ENCODE measurements at places on chromosomes 7 and 10.

- no peak for DNase-seq
Observed at GRCh38 chr10:7071421-7071820, 339.4 kb downstream of the SFMBT2 start.

GRCh38 chr10:122448600-122448999 is 5.9 kb upstream of the ARMS2 start:
- no peak for DNase-seq

DNA sequence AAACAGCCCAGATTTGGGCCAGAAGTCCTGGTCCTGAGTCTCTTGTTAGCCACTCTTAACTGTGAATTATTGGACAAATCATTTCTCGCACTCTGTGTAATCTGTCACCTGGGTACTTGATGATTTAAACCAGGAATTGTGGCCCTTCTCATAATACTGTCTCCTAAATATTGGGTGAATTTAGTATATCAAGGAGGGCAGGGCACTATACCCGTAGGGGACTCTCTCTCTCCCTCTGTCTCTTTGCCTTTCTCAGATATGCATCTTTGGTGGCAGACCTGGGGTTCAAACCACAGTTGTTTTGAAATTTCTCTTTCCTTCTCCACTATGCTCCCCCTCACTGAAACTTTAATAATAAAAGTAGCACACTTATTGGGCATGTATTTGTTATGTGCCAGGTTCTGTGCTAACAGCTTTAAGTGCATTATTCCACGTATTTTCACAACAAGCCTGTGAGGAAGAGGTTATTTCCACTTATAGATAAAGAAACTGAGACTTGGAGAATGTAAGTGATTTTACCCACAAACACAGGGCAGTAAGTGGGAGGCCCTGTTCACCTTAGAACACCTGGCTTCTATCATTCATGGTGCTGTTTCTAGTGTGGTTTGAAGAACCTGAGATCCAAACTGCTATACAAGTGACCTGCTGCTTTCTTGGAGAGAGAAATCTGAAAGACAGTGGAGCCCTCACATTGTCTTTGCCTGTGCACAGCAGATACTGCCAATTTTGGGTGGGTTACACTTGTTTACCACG is 11.8 kb downstream of the FAS start:
- no peak for DNase-seq

DNA sequence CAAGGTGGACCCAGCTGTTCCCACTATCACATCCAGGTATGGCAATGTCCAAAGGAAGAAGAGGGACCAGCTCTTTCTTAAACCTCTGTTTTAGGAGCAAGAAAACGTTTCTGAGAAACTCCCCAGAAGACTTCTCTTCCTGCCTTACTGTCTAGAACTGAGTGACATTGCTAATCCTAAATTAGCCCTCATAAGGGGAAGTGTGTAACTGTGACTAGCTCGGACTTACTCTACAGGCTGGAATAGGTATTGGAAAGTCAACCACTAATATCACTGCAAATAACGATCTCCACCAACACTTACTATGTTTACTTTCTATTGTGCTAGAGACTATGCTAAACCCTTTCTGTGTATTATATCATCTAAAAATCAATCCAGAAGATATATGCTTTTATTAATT is 49.9 kb upstream of the RELN start:
- DNase-seq: no peak

DNA sequence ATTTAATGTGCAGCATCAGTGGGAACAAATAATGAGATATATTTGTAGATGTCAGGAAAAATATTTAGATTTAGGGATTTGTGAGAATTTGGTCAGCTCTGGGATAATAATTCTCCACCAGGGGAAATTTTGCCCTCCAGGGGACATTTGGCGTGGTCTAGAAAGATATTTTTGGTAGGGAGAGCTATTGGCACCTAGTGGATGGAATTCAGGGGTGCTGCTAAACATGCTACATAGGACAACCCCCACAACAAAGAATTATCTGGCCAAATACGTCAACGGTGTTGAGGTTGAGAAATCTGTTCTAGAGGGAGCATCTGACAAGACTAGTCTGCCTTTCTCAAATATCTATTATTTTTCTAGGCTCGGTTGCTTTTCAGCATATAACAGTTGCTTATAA is 2.1 kb downstream of the ADK start:
- DNase-seq: no peak

DNA sequence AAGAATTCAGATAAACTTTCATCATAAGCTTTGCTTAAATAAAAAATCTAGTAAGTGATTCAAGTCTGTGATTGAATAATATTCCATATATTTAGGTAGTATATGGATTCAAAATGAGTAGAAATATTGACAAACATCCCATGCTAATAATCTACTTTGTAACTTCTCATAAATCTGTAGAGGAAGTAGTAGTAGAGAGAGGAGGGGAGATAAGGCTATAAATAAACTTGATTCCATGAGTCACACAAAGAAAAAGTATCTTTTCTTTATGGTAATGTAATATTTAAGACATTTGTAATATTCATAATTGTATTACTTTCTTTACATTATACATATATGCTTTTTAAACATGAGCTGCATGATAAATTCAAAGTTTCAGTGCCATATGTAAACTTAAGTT is 25.6 kb upstream of the CD36 start:
- DNase-seq: no peak

DNA sequence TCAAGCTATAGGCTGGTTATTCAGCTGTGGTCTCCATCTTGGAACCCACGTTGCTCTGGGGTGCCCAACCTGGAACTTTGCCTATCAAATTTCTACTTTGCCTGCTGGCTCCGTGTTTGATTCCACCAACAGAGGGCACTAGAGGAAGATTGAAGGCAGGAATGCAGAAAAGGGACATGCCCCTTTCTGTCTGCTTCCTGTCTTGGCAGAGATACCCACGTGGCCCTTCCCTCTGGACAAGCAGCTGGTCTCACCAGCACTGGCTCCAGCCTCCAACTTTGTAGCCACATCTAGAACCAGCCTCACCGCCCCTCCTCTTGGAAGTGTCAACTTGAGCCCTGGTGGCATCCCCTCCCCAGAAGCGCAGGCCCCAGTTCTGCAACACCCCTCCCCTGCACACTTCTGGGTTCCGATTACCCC is 52.1 kb upstream of the ZNF438 start:
- DNase-seq: no peak

DNA sequence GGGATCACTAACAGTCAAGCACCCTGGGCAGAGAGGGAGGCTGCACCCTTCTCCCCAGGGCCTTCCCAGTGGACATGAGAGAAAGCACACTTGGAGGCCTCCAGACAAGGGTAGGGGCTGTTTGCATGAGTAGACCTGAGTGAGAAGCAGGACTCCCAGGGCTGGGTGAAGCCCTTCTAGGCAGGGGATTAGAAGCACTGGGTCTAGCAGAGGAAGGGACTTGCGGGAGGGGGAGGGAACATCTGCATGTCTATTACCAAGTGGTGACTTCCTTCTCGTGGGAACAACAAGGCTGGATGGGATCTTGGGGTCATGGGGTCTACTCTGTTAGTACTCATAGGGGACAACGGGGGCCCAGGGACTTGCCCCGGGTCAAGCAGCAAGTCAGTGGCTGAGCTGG is 67.8 kb downstream of the EMX2 start:
- DNase-seq: no peak

DNA sequence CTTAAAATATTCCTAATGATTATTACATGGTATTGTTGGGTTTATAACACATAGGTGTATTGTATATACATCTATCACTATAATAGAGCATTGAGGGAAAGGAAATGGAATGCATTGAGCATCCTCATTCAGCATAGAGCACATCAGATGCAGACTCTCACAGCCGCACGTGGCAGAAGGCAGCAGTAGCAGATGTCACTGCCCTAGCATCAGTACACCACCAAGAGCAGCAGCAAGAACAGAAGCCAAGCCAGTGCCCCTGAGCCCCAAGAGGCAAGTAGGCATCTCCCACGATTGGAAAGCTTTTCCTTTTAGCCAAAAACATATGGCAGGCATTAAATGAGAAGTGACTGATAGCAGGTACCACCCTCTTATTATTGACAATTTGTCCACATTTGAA is 510.0 kb downstream of the TNS3 start:
- DNase-seq: no peak

DNA sequence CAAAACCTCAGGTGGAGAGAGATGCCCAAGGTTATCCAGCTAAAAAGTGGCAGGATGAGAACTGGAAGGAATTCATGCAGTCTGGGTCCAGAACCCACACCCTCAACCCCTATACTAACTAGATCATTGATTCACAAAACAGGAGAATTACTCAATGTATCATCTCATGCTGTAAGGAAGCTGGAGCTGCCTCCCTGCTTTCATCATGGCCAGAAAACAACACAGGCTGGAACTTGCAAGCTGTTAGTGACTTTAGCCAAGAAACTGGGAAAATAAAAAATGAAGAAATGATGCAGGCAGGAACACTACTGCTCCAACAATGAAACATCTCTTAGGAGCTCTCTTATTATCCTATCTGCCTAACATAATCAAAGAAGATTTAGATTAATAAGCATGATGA is 619.8 kb upstream of the CELF2 start:
- DNase-seq: no peak

Data from type B pancreatic cell (in vitro differentiated cells).